ENCODE measurements at places on chromosomes 2 and 18.

GRCh38 chr2:184875212-184875611 lies 276.9 kb downstream of the ZNF804A start:
- DNase-seq = no peak

DNA sequence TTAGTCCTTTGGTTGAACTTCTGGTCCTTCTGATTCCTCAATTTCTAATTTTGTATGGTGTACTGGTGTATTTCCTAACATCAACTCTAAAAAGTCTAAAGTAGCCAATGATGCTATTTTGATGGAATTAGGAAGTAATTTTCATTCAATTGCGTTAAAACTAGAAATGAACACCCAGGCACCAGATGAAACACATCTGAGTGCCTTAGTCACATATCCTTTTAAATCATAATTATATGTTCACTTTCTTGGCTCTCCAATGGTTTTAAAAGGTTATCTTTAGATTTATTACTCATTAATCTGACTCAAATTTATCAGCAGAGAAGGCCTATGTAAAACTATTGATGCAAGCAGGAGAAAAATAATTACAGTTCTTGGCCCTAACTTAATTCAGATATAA lies 119.7 kb downstream of the GAREM1 start:
- no peak for DNase-seq

DNA sequence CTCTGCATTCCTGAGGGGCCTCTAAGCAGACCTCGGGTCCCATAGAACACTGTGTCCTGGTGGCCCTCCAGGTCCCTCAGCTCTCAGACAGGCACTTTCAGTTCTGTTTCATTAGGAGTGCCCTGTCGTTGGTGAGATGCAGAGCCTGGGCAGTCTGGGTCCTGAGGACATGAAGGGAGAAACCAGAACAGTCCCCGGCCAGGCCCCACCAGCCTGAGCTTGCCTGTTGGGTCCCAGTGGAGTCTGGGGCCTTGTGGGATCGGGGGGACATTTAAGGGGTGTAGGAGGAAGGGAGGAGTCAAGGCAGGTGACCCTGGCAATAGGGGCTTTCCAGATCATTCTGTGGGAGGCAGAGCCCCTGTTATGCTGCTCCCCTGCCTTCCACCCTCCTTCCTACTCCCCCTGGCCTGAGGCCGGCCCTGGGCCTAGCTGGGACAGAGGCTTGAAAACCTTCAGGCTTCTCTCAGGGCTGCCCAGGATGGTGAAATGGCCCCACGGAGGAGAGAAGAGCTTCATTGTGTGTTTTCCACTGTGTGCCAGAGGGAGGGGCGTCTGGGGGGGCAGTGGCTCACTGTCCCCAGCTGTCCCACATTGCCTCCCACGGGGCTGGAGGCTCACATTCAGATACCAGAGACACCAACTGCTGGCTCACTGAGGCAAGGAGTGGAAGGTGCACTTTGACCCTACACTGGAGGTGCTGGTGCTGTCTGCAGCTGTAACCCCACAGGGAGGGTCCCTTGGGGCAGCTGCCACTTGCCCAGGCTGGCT lies 26.6 kb upstream of the CATIP start:
- no peak for DNase-seq

DNA sequence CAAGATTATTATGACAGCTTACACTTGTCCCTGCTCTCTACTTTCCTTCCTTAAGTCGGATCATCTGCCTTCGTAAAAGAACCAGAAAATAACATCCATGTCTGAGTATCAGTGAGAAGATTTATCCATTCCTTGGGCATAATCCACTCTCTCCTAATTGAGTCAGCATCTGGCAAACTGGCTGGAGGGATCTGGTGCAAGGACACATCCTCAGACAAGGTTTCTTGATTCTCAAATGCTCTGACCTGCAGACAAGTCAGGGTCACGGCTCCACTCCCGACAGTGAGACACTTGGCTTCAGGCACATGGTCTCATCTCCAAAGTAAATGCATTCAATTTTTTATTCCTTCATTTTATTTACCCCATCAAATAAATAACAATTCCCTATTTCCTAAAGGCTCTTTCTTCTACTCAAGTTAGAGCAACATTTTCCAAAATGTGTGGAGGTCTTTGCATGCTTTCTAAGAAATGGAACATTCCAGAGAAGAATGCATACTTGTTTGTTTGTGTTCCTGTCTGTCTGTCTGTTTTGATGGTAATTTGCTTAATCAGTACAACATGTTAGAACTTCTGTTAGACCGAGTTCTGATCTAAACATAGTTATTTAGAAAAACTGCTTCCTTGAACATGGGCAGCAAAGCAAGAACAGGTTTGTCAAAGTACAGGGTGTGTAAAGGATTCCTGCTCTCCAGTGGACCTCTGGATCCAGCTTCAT lies 246.9 kb downstream of the IRS1 start:
- DNase-seq = no peak

DNA sequence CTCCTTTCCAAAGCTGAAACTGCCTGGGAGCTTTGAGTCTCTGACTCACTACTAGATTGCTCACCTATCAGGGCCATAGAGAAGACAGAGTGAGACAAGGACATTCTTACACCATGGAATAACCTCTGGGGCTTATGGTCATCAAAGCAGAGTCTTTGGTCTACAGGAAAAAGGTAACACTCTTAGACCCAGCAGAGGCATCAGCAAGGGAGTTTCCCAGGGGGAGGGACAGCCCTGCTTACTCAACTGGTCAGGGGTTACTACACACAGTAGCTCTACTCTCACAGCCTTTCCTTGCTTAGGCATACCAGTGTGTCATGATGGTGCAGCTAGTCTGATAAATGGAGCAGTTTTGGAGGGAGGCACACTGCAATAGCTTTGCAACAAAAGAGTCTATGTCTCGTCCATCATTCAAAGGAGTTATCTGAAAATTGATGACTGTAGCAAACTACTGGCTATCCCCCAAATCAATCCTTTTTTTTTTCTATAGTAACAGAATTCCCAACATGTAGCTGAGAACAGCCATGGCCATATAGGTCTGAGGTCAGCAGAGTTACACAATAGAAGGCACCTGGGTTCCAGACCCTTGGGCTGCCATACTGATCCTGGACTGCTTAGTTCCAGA lies 22.4 kb upstream of the CD28 start:
- no peak for DNase-seq

DNA sequence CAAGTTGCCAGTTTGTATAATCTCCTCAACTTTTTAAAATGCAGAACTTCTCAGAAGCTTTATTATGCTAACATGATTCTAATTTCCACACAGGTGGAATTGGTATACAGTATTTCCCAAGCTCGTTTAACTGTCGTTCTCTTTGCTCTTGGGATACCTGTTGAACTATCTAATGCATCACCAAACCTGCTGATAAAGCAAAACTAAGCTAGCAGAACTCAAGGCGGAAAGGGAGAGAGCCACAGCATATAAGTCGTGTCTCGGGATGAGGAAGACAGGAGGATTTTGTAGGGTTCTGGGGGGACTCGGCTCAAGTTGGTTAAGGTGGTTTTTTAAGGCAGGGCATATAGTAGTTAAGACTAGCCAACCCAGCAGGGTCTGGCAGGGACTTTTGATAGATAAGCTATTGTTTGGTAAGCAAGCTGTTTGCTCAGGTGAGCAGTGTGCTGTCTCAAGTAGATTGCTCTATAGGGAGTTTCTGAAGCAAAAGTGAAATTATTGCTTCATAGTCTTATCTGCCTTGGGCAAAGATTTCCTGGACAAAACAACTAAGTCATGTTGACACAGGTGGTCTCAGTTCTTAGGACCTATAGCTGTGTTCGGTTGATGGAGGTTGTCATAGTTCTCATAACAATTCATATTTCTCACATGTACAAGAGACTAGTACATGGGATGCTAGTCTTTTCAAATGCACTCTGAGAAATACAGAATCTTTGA lies 28.2 kb upstream of the CHRNA1 start:
- DNase-seq = no peak

DNA sequence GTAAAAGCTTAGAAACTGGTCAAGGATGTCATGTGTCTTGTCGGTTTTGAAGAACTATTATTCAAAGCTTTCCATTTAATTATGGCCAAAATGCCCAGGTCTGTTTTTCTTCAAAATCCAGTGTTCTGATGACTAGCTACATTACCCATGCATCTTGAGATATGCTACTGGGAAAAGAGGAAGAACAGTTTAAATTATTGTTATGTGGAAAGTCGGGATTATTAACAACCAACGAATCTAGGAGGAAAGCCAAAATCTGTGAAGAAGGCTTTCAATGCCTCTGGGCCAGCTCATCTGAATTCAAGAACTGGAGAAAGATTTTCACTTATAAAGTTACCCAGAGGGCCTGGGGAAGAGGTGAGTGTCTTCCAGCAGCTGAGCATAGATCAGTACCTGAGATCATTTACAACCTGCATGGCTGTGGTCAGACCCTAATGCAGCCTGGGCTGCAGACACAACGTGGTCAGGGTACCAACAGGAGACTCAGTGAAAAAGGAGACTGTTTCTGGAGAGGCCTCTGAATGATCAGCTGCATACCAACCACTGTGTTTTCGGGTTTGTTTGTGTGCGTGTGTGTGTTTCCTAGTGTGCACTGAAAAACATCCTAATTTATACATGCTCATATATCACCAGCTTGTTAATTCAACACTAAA lies 308.5 kb downstream of the NRXN1 start:
- DNase-seq = no peak

DNA sequence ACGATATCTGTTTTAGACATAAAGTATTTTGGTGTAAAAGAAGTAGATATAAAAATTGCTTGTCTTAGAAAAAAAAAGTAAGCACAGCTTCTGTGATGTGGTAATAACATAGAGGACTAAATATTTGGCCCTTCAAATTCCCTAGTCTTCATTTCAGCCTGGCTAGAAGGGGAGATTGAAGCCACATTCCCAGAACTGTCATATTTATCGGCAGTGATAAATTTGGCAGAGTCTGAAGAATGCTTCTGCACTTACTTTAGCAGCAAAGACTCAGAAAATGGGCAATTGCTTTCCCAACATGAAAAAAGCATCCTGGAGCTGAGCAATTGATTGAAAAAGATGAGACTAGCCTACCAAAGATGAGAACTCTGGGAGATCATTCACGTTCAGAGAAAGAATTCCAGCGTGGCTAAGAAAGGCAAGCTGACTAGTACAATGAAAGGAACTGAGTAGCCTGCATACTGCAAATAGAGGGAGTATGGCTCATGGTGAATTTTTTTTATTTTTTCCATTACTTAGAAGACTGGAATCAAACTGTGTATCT lies 278.7 kb upstream of the KLHL29 start:
- no peak for DNase-seq

- DNase-seq = no peak
These were observed at the start of gene REG3G for GRCh38 chr2:79025421-79025820. Gene REG3G, plus strand, starts transcription at chr2:79025702. Its CDS starts 392 bp downstream, at chr2:79026094.

GRCh38 chr2:50885948-50886347 lies 146.0 kb downstream of the NRXN1 start:
- no peak for DNase-seq

- DNase-seq = no peak
These were observed 43.1 kb upstream of the LONRF2 start for GRCh38 chr2:100365434-100365833.

- no peak for DNase-seq
These were observed 309.6 kb upstream of the SKOR2 start for GRCh38 chr18:47560723-47561715.

GRCh38 chr2:71453404-71454220 lies at the start of gene DYSF:
Gene DYSF, plus strand, starts transcription at chr2:71453561.
- no peak for DNase-seq

GRCh38 chr2:110216199-110216598 lies 3.9 kb upstream of the MTLN start:
- DNase-seq = no peak

DNA sequence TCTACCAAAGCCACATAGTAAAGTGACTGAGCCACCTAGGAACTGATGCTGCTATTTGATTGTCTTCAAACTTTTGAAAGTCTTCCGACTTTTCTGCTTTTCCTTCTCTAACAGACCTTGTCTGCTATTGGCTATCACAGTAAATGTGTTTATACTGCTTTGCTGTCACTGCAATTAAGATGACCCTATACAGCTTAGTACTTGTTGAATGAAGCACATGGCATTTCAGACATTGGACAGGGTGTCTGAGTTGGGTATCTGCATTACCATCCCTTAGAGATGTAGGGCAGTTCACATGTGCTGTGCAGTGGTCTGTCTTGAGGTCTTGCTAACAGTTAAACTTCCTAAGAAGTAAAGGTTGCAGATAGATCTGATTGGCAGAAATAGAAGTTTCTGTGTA lies 3.6 kb downstream of the WDR43 start:
- DNase-seq = no peak

DNA sequence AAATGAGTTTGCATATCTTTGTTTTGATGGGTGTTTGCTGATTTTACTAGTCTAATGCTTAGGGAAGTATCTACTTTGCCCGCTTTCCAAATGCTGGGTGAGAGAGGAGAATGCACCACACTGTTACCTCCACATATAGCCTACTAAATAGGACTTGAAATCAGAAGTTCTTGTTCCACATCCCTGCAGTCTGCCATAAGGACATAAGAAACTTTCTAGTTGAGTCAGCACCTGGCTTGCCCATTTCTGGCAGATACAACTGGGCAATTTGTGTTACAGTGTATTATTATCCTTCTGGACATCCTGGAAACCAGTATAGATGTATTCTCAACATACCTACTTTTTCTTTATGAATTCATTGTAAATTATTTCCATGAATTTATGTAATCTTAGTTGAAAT lies 29.5 kb downstream of the ANXA4 start:
- no peak for DNase-seq

DNA sequence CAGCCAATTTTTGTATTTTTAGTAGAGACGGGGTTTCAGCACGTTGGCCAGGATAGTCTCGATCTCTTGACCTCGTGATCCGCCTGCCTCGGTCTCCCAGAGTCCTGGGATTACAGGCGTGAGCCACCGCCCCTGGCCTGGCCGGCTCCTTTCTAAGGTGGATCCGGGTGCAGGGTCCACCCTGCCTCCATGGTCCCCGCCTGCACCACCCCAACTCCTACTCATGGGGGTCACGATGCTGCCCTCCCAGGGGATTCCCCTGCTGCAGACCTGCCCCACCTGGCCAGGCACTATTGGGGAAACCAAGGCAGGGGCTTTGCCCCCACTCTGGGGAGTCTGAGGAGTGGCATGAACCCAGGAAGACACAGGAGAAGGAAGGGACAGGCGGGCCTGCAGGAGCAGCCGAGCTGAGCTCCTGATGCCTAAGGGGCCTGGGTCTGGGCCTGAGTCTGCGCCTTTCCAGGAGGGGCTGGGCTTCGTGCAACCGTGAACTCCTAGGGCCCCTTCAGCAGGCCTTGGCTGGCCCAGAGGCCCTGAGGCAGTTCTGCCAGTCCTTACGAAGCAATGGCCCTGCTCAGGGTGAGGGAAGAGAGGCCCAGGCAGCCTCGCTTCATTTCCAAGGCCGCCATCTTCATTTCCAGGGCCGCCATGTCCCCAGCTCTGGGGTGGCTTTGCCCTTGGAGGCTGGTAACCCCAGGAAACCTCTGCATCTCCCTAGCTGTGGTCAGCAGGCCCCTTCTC lies 67.2 kb upstream of the SMAD7 start:
- DNase-seq = peak; percentile 43

DNA sequence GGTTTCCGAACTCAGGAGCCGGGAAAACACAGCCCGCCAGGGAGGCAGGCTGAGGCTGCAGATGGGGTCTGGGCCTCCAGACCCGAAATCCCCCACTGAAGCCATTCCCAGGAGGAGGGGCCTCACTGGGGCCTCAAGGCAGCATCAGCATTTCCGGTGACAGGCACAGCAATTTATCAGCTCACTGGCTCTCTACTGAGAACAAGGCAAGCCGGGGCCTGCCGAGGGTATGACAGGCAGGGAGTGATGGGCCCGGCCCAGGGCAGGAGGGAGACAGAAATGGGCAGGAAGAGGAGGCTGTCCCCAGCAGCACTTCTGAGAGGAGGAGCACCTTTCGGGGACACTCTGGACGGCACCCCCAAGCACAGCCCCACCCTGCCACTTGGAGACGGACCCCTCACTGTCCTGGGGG lies 12.5 kb downstream of the SDC1 start:
- no peak for DNase-seq
